Nephron progenitor cell (in vitro differentiated cells): ENCODE measurements at places on chromosomes 12 and 14.

DNA sequence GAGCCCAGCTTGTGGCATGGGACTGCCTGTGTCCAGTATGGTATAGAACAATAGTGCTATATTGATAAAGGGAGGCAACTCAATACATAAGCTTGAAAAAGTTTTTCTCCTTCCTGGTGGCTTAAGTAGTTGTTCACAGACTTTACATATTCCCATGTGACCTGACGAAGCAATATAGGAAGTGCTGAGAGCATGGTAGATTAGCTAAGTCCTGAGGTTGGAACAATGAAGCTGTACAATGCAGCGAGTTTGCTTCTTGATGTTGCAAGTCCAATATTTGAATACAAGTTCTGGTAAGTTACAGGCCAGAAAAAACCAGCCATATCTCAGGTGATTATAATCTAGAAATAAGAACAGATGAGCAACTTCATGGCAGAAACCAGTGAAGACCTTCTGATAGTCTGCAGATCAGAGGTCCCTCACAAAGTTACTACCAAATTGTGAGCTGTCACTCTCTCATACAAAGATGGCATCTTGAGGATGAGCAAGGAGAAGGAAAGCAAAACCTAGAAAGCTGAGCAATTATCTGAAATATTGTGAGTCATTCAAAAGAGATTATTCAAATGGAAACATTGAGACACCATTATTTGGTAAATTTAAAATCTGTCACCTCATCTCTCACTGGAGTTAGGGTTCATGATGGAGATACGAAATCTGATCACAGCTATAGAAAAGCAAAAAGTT, 72.9 kb upstream of the BTG1 start:
- no peaks in the 10 kb centered on the region for H3K36me3 ChIP-seq

- H3K27ac ChIP-seq, result no peak overlapping the region
- H3K27me3 ChIP-seq, result no peaks in the 10 kb centered on the region
- no peak overlapping the region for H3K4me3 ChIP-seq
- H3K4me1 ChIP-seq, result peaks cover 9% of the 10 kb centered on the region
Measured at GRCh38 chr14:42475289-42475688, 868.6 kb downstream of the LRFN5 start.

DNA sequence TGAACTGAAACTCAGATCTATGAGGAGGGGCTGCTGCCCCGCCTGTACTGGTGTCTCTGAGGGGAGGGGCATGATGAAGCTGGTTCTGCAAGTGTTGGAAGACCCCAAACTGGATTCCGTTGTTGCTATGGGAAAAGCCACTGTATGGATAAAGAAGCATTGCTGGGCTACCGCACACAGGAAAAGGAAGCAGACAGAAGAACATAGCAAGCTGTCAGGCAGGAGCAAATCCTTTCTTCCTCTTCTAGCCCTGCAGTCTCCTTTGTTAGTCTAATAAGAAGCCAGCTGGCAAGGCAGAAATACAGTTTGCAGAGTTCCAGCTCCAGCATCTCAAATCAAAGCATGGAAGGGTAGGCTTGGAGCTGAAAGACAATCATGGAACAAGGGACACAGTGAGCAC, 26.3 kb upstream of the NR1H4 start:
- no peak overlapping the region for H3K27ac ChIP-seq
- no peak for DNase-seq
- H3K4me3 ChIP-seq, result no peak overlapping the region
- H3K36me3 ChIP-seq, result no peaks in the 10 kb centered on the region
- no peaks in the 10 kb centered on the region for H3K4me1 ChIP-seq

GRCh38 chr12:56104815-56105608, 653 bp downstream of the PA2G4 start:
- H3K36me3 ChIP-seq, result peaks cover 36% of the 10 kb centered on the region
- H3K27ac ChIP-seq, result peak overlapping the region; percentile 97
- no peaks in the 10 kb centered on the region for H3K27me3 ChIP-seq
- H3K4me3 ChIP-seq, result peak overlapping the region; percentile 97
- H3K4me1 ChIP-seq, result peaks cover 49% of the 10 kb centered on the region
- peak; percentile 55 for DNase-seq

GRCh38 chr12:25929142-25929541, 29.3 kb upstream of the RASSF8 start:
- no peak for DNase-seq
- no peak overlapping the region for H3K27ac ChIP-seq
- peaks cover 30% of the 10 kb centered on the region for H3K4me1 ChIP-seq
- H3K36me3 ChIP-seq, result no peaks in the 10 kb centered on the region
- no peak overlapping the region for H3K4me3 ChIP-seq

DNA sequence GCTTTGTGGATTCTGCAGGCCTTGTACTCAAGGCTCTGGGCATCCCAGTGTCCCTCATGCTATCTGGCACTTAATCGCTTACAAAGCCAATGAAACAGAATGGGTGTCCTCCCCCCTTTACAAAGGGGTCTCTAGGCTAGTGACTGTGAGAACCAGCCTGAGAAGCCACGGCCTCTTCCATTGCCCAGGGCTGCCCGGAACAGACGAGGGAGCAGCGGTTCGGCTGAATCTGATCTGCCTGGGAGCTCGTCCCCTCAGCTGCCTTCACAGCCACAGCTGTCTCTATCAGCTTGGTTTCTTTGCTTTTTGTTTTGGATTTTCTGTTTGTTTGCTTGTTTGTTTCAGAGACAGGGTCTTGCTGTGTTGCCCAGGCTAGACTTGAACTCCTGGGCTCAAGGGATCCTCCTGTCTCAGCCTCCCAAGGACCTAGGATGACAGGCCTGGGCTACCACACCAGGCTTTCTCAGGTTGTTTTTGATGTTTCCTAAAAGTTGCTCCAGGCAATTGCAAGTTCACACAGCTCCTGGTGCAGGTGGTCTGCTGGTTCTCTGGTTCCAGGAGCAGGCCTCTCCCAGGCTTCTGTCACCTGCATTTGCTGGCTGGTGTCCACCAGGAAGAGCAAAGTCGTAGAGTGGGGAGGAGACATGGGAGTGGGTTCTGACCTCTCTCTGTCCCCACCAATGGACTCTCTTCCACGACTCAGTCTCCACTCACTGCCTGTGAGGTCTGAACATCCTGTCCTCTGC, 10.9 kb upstream of the RIN3 start:
- no peak overlapping the region for H3K4me3 ChIP-seq
- no peak for DNase-seq
- H3K27ac ChIP-seq, result no peak overlapping the region
- H3K36me3 ChIP-seq, result no peaks in the 10 kb centered on the region

DNA sequence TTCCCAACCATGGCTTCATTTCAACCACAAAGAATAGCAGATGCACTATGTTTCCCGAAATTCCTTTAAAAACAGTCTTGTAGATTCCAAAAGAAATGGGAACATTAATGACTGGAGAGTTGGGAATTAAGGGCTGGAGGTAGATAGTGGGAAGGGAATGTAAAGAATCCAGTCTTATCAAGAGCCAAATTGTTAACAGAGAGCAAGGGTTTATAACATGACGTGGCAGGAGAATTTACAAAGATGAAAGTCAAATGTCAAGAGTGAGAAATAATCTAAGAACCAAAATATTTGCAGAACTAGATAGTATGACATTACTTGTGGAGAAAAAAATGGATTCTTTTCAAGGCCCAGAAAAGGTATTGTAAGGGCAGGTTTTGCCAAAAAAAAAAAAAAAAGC, 200.9 kb downstream of the GRIN2B start:
- peaks cover 20% of the 10 kb centered on the region for H3K27me3 ChIP-seq
- no peak for DNase-seq

GRCh38 chr14:38794677-38795076, 308.4 kb downstream of the SEC23A start:
- no peak overlapping the region for H3K4me3 ChIP-seq
- DNase-seq, result no peak
- H3K36me3 ChIP-seq, result no peaks in the 10 kb centered on the region
- H3K27me3 ChIP-seq, result no peaks in the 10 kb centered on the region
- H3K4me1 ChIP-seq, result no peaks in the 10 kb centered on the region

DNA sequence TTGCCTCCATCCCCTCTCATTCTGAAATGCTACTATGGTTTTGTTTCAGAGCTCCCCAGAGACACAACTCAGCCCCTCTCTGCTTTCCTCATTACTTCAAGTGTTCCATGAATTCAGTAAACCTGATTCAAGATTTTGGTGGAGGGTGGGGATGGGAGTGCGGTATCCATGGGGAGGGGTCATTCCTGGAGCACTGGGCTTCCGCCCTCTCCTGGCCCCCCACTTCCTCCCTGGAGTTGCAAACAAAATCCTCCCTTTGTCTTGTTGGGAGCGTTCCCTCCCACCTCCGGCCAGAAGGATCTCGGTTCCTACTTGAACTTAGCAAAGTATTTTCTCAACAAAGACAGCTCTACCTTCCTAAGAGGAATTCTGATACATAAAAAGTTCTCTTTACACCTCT, 71.8 kb upstream of the LTA4H start:
- no peak for DNase-seq
- H3K4me1 ChIP-seq, result peaks cover 23% of the 10 kb centered on the region
- H3K27me3 ChIP-seq, result peaks cover 4% of the 10 kb centered on the region
- no peak overlapping the region for H3K4me3 ChIP-seq
- H3K27ac ChIP-seq, result peak overlapping the region; percentile 32

GRCh38 chr12:129873833-129874208, 30.0 kb downstream of the TMEM132D start:
- no peaks in the 10 kb centered on the region for H3K36me3 ChIP-seq
- peaks cover 32% of the 10 kb centered on the region for H3K4me1 ChIP-seq
- DNase-seq, result no peak
- peaks cover 19% of the 10 kb centered on the region for H3K27me3 ChIP-seq
- H3K27ac ChIP-seq, result no peak overlapping the region

- peaks cover 35% of the 10 kb centered on the region for H3K4me1 ChIP-seq
- H3K27me3 ChIP-seq, result peaks cover 8% of the 10 kb centered on the region
- DNase-seq, result no peak
- H3K27ac ChIP-seq, result no peak overlapping the region
- no peak overlapping the region for H3K4me3 ChIP-seq
Measured at GRCh38 chr12:51898506-51898905, 8.8 kb upstream of the ACVRL1 start.

GRCh38 chr12:106845902-106846301, 71.4 kb downstream of the RIC8B start:
- no peak overlapping the region for H3K4me3 ChIP-seq
- peaks cover 21% of the 10 kb centered on the region for H3K36me3 ChIP-seq
- DNase-seq, result no peak

DNA sequence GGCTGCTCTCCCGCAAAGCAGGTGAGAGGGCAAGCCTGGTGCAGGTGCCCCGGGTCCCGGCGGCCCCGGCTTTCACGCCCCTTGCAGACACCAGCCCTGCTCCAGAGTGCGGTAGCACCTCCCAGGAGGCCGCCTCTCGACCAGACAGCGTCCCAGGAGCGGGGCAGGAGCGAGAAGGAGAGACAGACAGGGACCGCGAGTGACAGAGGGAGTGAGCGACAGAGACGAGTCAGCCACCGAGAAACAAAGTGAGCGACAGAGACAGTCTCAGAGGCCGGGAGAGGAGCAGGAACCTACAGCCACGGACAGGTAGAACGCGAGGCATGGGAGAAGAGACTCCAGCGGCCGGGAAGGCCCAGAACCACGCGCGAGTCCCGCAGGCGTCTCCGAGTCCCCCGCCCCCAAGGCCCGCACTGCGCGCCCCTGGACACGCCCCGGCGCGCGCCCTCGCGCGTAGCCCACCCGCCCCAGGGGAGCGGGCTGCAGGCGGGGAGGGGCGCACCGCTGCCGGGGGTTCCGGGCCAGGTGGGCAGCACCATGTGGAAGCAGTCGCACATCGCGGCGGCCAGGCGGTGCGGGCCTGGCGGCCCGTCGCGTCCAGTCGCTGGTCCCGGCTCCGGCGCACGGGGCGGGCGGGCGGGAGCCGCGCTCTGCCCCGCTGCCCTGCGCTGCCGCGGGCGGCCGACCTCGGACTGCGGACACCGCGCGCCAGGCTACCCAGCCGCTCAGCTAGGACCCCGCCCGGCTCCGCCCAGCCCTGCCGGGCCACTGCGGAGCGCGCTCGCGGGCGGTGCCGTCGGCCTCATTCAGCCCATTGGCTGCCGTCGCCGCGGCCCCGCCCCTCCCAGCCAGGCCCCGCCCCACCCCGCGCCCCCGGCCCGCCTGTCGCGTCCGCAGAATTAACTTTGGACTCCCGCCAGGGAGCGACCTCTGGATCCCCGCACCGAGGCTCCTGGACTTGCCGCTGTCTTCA, at the start of gene AHNAK2:
AHNAK2 (minus strand) TSS at position 694 of the 973 bp plus-strand sequence; CDS start at position 557, 137 bp downstream.
- peak; percentile 92 for DNase-seq
- H3K36me3 ChIP-seq, result no peaks in the 10 kb centered on the region
- peak within 1 kb of the TSS; percentile 88 for H3K4me3 ChIP-seq
- H3K27me3 ChIP-seq, result peaks cover 63% of the 10 kb centered on the region
- no peak within 1 kb of the TSS for H3K27ac ChIP-seq
- H3K4me1 ChIP-seq, result peaks cover 25% of the 10 kb centered on the region

GRCh38 chr12:31423405-31423804, 97.5 kb upstream of the SINHCAF start:
- peaks cover 2% of the 10 kb centered on the region for H3K27me3 ChIP-seq
- peaks cover 45% of the 10 kb centered on the region for H3K36me3 ChIP-seq
- no peak for DNase-seq
- H3K4me1 ChIP-seq, result no peaks in the 10 kb centered on the region
- H3K27ac ChIP-seq, result no peak overlapping the region
- H3K4me3 ChIP-seq, result no peak overlapping the region

DNA sequence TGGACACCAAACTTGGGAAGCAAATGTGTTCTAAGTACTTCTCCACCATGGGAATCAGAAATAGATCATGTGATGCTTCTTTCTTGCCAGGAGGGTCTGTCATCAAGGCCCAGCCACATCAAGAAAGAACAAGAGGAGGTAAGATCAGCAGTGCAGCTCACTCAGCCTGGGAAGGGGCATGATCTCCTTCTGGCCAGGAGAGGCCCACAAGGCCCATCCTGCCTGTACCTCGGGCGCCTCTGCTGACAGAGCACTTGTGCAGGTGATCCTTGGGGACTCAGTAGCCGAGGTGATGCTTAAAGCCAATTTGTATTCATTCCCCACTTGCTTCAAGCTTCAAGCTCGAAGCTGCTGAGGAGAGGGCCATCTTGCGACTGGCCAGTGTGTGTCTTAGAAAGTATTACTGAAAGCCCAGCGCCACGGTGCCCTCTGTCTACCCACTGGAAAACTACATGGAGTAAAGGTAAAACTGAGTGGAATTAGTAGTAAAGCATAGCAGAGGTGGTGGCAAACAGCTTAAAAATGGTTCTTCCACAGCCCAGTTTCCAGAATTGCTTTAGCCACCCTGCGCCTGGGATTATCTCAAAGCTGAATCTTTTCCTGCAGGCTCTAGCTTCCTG, 26.2 kb downstream of the RTRAF start:
- no peak overlapping the region for H3K27ac ChIP-seq
- H3K4me1 ChIP-seq, result peaks cover 24% of the 10 kb centered on the region
- no peak overlapping the region for H3K4me3 ChIP-seq

DNA sequence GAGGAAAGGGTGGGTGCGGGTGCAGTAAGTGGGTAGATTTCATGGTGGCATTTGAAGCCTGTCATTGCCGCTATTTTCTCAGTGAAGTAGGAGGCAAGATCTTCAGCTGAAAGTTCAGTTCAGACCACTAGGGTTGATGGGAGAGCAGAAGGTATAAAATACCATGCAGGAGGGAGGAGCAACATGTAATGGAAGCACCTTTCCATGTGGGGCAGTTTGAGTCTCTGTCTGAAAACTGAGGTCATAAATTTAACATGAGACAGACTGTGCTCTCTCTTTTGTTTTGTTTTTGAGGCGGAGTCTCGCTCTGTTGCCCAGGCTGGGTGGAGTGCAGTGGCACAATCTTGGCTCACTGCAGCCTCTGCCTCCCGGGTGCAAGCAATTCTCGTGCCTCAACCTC, 22.7 kb downstream of the LRRC74A start:
- peak overlapping the region; percentile 10 for H3K27ac ChIP-seq
- DNase-seq, result no peak
- no peak overlapping the region for H3K4me3 ChIP-seq

- no peak overlapping the region for H3K4me3 ChIP-seq
- H3K36me3 ChIP-seq, result no peaks in the 10 kb centered on the region
Measured at GRCh38 chr12:25670076-25671055, 117.3 kb upstream of the LMNTD1 start.

- H3K4me3 ChIP-seq, result no peak overlapping the region
- H3K27ac ChIP-seq, result no peak overlapping the region
- H3K27me3 ChIP-seq, result peaks cover 16% of the 10 kb centered on the region
- H3K4me1 ChIP-seq, result peaks cover 8% of the 10 kb centered on the region
- H3K36me3 ChIP-seq, result no peaks in the 10 kb centered on the region
- DNase-seq, result no peak
Measured at GRCh38 chr12:126431767-126432166, 1366.5 kb downstream of the AACS start.
